ENCODE measurements at places on chromosomes 1 and 21.

DNA sequence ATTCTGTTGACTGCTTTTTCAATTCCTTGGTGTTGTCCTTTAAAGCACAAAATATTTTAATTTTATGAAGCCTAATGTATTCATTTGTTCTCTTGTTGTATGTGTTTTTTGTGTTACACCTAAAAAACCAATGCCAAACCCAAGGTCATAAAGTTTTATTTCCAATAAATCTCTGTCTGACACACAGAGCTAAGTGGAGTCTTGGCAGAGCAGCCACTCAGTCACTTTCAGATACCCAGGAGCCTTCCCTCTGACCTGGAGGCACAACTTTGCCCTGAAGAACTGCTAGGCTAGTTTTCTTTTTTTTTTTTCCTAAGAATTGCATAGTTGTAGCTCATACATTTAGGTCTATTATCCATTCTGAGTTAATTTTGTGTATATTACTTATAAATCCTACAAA is 71.2 kb upstream of the BCL9 start:
- DNase-seq: no peak

GRCh38 chr1:64358692-64359091 is 111.2 kb upstream of the CACHD1 start:
- DNase-seq: no peak

GRCh38 chr1:14786109-14786675 is 187.7 kb downstream of the KAZN start:
- DNase-seq: no peak

GRCh38 chr1:155068599-155068998 is 5.1 kb downstream of the EFNA4 start:
- DNase-seq: no peak

- DNase-seq: no peak
Observed at GRCh38 chr1:233815865-233816264, 88.6 kb upstream of the SLC35F3 start.

GRCh38 chr1:160748181-160748877 is 9.3 kb downstream of the SLAMF7 start:
- DNase-seq: no peak

GRCh38 chr1:111756124-111756513 is 418 bp downstream of the DDX20 start:
- no peak for DNase-seq

DNA sequence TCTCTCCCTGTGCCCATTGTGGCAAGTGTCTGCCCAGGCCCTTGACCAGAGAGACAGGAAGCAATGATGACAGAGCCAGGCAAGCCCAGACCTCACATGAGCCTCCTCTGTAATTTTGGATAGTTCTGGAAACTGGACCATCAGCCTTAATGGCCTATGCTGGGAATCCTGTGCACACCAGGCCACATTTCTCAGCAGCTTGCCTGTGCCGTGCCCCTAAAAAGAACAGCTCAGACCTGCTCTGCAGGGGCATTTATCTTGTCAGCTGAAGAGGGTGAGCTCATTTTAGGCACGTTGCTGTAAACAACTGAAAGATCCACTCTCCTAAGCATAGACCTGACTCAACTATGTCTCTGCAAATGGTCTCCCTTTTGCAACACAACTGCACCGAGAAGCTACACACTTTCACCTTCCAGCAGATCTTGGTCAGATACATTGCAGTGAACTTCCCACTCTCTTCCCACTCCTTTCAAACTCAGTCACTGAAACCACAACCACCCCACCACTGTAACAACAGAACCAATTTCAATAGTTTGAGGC is 53.5 kb upstream of the BACH1 start:
- DNase-seq: no peak

GRCh38 chr1:164337885-164338284 is 221.1 kb upstream of the PBX1 start:
- DNase-seq: no peak

DNA sequence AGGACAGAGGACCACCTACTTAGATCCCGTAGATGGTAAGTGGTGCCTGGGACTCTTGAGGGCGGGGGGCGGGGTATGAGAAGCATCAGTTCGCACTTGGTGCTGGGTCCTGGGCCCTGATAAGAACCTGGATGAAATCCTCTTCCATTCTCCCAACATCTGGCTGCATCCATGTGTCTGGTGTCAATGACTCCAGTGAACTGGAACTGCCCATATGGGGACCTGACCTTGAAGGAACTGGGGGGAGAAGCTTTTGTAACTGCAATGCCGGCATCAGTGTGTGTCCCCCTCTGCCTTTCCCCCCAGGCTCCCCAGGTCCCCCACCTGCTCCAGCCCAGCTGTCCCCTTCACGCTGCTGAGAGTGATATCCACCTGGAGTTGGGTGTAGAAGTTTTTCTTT is 49.7 kb upstream of the EPB41 start:
- DNase-seq: no peak
